Adrenal gland (tissue), 19 donors: ENCODE measurements at places on chromosomes 12 and 14. TPM values are rescaled to one million over a fixed set of nuclear protein-coding genes. Genes with fewer than 3 reads are reported as not detected.
A peak's percentile ranks its signal among the peaks of the same experiment; 100 is the strongest.

DNA sequence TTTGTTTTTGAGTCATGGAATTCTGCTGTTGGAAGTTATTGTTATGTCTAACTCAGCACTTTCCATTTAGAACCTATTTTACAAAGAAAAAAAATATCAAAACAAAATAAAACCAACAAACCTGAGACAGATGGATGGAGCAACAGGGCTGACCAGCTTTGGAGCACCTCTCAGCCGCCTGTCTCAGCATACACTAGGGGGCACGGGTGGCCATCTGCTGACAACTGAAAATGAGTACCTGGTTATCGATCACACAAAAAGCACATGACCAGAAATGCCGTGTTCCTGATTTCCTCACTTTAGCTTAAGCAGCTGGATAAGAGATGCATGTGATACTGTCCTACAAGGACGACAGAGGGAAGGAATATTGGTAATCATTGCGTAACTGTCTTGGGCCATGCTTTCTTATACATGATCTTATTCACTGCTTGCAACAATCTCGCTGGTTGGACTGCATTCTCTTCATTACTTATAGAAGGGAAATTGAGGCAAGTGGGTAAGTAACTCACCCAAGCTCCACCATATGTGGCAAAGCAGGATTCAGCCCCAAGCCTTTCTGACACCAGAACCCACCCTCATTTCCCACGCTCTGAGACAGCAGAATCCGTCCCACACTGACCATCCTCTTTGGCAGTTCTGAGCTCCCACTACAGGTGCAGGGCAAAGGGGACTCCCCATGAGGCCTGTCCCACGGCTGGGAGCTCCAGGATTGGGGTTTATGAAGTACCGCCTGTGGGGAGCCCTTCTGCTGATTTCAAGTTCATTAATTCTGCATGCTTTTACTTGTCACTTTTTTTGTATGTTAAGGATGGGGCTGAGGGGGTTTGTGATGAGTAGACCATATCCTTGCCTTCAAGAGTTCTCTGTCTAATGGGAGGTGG, 43.5 kb downstream of the C14orf132 start:
- no peaks in the 10 kb centered on the region for H3K27me3 ChIP-seq
- no peaks in the 10 kb centered on the region for H3K4me1 ChIP-seq
- no peak overlapping the region for H3K27ac ChIP-seq
- DNase-seq = no peak
- no peaks in the 10 kb centered on the region for H3K36me3 ChIP-seq
- no peak overlapping the region for H3K4me3 ChIP-seq

DNA sequence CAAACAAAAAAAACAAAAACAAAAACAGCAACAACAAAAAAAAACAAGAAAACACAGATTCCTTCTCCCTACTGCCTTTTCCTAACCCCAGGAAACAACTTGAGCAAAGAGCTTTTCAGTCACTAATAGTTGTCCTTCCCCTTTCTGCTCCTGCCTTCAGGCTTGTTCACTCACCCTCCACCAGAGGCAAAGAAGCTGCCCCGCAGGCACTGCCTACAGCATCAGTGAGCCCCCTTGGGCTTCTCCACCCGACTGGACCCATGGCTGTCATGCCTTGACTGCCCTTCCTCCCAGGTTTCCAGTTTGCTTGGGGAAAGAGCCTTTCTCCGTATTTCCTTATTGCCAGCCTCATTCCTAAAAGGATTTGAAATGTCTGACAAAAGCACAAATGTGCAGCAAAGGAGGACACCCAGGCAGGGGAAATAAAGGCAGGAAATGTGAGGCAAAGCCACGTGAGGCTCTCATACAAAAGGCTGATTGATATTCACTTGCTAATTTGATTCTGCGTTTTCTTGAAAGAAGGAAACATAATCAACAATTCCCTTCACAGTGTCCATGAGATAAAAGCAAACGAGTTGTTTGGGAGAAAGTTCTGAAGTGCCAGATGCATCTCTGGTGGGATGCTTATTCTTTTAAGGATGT, 85.7 kb downstream of the GPATCH2L start:
- no peaks in the 10 kb centered on the region for H3K4me1 ChIP-seq
- no peak for DNase-seq
- no peaks in the 10 kb centered on the region for H3K27me3 ChIP-seq
- H3K36me3 ChIP-seq = no peaks in the 10 kb centered on the region
- H3K27ac ChIP-seq = no peak overlapping the region

DNA sequence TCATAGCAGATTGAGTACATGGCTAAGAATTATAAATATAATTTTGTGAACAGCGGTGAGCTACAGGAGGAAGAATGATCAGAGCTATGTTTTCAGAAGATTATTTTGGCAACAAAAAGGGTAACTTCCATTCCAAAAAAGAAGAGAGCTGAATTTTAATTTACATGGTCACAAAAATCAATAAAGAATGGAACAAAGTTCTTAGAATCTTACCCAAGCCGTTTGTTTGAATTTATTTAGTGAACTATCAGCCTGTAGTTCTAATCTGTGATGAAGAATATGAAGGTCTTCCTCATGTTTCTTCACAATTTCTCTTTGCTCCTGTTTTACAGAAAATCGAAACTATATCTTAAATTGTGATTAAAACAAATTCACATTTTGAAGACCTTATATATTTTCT, 54.4 kb upstream of the C12orf50 start:
- no peaks in the 10 kb centered on the region for H3K4me1 ChIP-seq
- DNase-seq = no peak
- H3K4me3 ChIP-seq = no peak overlapping the region
- no peak overlapping the region for H3K27ac ChIP-seq
- peaks cover 19% of the 10 kb centered on the region for H3K36me3 ChIP-seq

- H3K4me1 ChIP-seq = peaks cover 6% of the 10 kb centered on the region
- H3K36me3 ChIP-seq = no peaks in the 10 kb centered on the region
- no peaks in the 10 kb centered on the region for H3K27me3 ChIP-seq
Measured at GRCh38 chr14:68687746-68688145, 105.1 kb downstream of the ZFP36L1 start.

- no peak overlapping the region for H3K4me3 ChIP-seq
- peaks cover 18% of the 10 kb centered on the region for H3K4me1 ChIP-seq
- H3K36me3 ChIP-seq = peaks cover 26% of the 10 kb centered on the region
- H3K27me3 ChIP-seq = no peaks in the 10 kb centered on the region
Measured at GRCh38 chr14:51248016-51248987, 8.3 kb downstream of the TMX1 start.

Gene BICDL1
- polyA plus RNA-seq = 3.1 TPM

- H3K4me3 ChIP-seq = no peak overlapping the region
- no peaks in the 10 kb centered on the region for H3K27me3 ChIP-seq
- no peaks in the 10 kb centered on the region for H3K4me1 ChIP-seq
- no peak overlapping the region for H3K27ac ChIP-seq
- DNase-seq = no peak
- H3K36me3 ChIP-seq = no peaks in the 10 kb centered on the region
Measured at GRCh38 chr14:59831121-59831730, 39.4 kb downstream of the RTN1 start.

Gene HCAR1
- 0.08 TPM for polyA plus RNA-seq

DNA sequence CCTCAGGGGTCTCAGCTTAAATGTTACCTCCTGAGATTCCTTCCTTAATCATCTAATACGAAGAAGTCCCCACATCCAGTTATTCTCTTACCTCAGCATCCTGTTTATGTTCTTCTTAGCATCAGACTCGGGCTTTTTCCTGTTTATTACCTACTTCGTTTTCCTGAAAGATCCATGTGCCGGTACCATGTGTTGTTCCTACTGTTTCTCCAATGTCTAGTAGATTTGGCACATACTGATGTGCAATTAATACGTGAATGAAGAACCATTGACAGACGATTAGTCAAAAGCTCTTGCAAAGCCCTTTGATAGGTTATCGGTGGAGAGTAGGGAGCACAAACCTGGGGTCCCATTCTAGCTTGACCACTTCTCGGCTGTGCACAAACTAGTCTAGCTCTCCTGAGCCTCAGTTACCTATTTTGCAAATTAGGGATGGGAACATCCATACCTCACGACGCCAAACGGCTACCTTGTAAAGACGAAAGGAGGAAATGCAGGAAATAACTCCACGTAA, 735 bp upstream of the MAPKAPK5 start:
- no peaks in the 10 kb centered on the region for H3K36me3 ChIP-seq
- peak overlapping the region; percentile 83 for H3K4me3 ChIP-seq
- no peaks in the 10 kb centered on the region for H3K27me3 ChIP-seq
- DNase-seq = no peak
- H3K4me1 ChIP-seq = peaks cover 25% of the 10 kb centered on the region

GRCh38 chr14:26896447-26896846, 298.6 kb upstream of the NOVA1 start:
- H3K36me3 ChIP-seq = no peaks in the 10 kb centered on the region
- H3K27me3 ChIP-seq = no peaks in the 10 kb centered on the region
- no peaks in the 10 kb centered on the region for H3K4me1 ChIP-seq
- DNase-seq = no peak
- H3K4me3 ChIP-seq = no peak overlapping the region

GRCh38 chr14:103705504-103706284, 9.6 kb downstream of the XRCC3 start:
- H3K4me3 ChIP-seq = no peak overlapping the region
- H3K27ac ChIP-seq = no peak overlapping the region
- DNase-seq = no peak
- peaks cover 19% of the 10 kb centered on the region for H3K36me3 ChIP-seq

DNA sequence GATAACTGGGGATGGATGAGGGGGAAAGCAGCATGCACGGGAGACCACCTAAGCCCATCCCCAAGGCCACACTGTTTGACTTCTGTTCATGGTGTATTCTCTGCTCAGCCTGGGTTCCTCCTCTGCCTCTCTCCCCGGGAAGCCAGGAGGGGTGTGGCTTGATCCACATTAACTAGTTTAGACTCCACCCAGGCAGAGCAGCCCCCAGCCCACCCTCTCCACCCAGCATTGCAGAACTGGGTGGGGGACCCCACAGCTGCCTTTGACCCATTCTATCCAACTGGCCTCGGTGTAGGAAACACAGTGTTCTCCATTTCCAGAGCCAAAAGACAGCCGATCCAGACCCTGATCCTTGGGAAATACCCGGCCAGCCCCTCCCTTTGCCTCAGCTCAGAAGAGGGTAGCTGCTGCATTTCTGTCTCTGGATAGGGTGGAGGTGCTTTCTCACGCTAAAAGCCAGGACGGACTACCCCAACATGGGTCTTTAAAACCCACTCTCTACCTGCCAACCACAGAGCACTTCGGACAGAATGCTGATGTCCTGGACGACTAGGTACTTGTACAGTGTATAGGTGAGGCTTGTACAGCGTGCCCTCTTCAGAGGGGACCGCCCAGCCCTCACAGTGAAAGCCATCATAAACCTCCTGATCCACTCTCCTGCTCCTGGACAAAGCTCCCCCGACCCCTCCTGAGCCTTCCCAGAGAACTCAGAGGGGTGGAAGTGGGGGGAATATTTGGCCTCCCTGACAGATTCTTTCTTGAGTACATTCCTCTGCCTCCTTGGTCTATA, 9.4 kb downstream of the SPRYD3 start:
- H3K36me3 ChIP-seq = no peaks in the 10 kb centered on the region
- DNase-seq = no peak
- H3K27ac ChIP-seq = no peak overlapping the region
- no peaks in the 10 kb centered on the region for H3K27me3 ChIP-seq

Gene CDCA3
- polyA plus RNA-seq = 5.5 TPM

Gene KIAA0586
- polyA plus RNA-seq = 14.6 TPM

DNA sequence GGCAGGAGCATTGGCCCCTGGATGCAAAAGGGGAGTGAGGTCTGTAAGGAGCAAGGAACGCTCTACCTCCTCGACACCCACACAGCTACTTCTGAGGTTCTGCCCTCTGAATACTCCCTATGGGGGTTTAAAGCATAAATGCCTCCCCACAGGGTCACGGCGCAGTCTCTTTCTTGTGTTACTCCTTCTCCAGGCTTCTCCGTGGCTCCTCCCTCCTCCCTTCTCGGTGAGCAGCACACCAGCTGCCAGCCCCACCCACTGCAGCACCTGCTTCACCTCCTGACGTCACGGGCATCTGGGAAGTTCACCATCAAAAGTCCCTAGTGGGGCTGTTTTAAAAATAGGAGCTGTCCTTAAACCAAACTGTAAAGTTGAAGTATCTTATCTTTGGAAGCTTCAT, 67.3 kb downstream of the SPTB start:
- no peaks in the 10 kb centered on the region for H3K36me3 ChIP-seq
- H3K4me3 ChIP-seq = no peak overlapping the region
- no peaks in the 10 kb centered on the region for H3K27me3 ChIP-seq

DNA sequence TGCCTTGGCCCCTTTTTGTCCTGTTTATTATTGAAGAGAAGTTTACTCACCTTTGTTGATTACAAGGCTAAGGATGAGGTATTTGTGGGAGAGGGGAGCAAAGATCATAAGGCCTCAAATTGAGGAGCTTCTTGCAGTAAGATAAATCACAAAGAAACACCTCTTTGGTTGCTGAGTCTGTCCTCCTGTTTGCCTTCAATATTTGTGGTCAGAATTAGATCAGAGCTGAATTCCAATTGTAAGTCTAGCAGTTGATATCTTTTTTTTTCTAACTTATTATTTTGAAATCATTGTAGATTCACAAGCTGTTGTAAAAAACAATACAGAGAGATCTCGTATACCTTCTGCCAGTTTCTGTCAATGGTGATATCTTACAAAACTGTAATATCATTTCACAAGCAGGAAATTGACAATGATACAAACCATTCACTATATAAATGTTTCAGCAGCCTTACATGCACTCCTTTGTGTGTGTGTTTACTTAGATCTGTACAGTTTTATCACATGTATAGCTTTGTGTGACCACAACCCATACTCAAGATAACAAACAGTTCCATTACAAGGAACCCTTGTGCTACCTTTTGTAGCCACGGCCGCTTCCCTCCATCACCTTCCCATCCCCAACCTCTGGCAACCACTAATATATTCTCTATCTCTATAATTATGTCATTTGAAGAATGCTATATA, 97.4 kb downstream of the KICS2 start:
- no peaks in the 10 kb centered on the region for H3K27me3 ChIP-seq
- no peaks in the 10 kb centered on the region for H3K4me1 ChIP-seq
- H3K36me3 ChIP-seq = no peaks in the 10 kb centered on the region
- H3K27ac ChIP-seq = no peak overlapping the region
- H3K4me3 ChIP-seq = no peak overlapping the region

- no peak overlapping the region for H3K27ac ChIP-seq
- no peak for DNase-seq
- no peaks in the 10 kb centered on the region for H3K27me3 ChIP-seq
- H3K4me1 ChIP-seq = no peaks in the 10 kb centered on the region
- H3K4me3 ChIP-seq = no peak overlapping the region
Measured at GRCh38 chr14:55518391-55518790, 61.6 kb upstream of the KTN1 start.

GRCh38 chr12:76890151-76891143, 11.6 kb upstream of the CSRP2 start:
- H3K27me3 ChIP-seq = no peaks in the 10 kb centered on the region
- H3K4me3 ChIP-seq = no peak overlapping the region
- H3K4me1 ChIP-seq = no peaks in the 10 kb centered on the region
- no peak overlapping the region for H3K27ac ChIP-seq
- DNase-seq = no peak

DNA sequence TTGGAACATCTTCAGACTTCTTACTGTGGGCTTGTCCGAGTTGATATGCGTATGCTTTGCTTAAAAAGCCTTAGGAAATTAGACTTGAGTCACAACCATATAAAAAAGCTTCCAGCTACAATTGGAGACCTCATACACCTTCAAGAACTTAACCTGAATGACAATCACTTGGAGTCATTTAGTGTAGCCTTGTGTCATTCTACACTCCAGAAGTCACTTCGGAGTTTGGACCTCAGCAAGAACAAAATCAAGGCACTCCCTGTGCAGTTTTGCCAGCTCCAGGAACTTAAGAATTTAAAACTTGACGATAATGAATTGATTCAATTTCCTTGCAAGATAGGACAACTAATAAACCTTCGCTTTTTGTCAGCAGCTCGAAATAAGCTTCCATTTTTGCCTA, 8.8 kb downstream of the LRR1 start:
- H3K4me1 ChIP-seq = no peaks in the 10 kb centered on the region
- H3K27ac ChIP-seq = no peak overlapping the region
- DNase-seq = no peak
- H3K27me3 ChIP-seq = no peaks in the 10 kb centered on the region
- H3K36me3 ChIP-seq = no peaks in the 10 kb centered on the region
